Effector CD4-positive, alpha-beta T cell (primary cell): ENCODE measurements at places on chromosomes 5 and 9.

DNA sequence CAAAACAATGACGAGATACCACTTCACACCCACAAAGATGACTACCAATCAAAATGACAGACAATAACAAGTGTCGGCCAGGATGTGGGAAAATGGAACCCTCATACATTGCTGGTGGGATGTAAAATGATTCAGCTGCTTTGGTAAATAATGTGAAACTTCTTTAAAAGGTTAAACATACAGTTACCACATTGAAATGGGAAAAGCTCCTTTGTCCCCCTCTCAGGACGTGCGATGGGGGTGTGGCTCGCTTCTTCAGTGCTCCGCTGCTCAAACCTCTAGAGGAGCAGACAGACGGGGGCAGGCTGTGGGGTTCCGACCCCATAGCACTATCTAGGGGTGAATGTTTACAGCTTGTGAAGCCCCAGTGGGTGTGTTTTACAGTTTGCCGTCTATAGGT is 8.0 kb upstream of the PLPP6 start:
- DNase-seq: no peak

DNA sequence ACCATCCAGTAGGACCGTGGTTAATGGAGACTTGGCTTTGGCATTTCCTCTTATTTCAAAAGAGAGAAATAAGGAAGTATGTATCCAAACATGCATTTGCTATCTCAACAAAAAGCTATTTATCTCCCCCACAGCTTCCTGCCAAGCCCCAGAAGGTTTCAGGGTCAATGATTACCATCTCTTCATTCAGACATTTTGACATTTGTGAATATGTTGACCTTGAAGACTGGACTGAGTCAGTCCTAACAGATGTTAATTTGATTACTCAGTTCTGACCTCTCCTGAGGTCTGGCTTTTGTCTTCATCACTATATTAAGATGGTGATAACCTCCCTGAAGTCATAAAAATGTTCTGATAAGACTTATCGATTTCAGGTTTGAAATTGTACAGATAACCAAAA is 479.4 kb downstream of the AGTPBP1 start:
- no peak for DNase-seq

DNA sequence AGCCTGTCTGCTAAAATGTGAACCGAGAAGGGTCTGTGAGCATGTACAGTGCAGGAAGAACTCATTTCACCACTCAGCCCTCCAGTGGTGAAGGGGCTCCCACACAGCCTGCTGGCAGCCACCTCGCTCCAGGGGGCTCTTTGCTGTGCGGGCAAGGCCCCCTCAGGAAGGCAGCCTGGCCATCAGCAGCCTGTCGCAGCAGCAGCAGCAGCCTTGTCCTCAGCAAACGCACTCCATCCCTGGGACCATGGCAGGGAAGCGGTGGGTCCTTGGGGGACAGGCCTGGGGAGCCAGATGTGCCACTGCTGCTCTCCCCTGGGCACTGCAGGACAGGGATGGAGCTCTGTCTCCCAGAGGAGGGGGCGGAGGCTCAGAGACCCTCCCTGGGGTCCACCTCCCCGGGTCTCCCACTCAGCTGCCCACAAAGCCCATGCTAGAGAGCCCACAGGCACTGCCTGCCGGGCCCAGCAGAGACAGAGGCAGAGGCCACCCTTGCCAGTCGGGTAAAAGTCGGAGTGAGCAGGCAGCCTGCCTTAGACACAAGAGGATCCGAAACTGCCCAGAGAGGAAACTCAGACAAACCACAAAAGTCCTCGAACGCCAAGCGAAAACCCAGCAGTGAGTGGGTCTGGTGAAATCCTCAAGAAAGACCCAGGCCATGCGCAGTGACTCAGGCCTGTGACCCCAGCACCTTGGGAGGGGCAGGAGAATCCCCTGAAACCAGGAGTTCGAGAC is 8.0 kb downstream of the BRD3 start:
- no peak for DNase-seq

GRCh38 chr9:8666060-8666459 is 866.5 kb upstream of the DMAC1 start:
- DNase-seq: no peak

GRCh38 chr5:120516805-120517204 is 52.7 kb downstream of the PRR16 start:
- no peak for DNase-seq

- DNase-seq: no peak
Measured at GRCh38 chr9:86508208-86508903, 154.1 kb upstream of the TUT7 start.

- DNase-seq: no peak
Measured at GRCh38 chr5:61915646-61916045, 390.4 kb upstream of the KIF2A start.

- DNase-seq: peak; percentile 11
Measured at GRCh38 chr9:132412089-132412488, 2.1 kb downstream of the CFAP77 start.

- DNase-seq: no peak
Measured at GRCh38 chr5:81397176-81397575, 3.2 kb upstream of the ACOT12 start.

GRCh38 chr9:138066049-138066448 is 188.5 kb downstream of the CACNA1B start:
- DNase-seq: no peak

- DNase-seq: no peak
Measured at GRCh38 chr5:53425687-53426511, 54.5 kb upstream of the FST start.
